Effector CD4-positive, alpha-beta T cell (primary cell): ENCODE measurements at places on chromosomes 1 and 21.

DNA sequence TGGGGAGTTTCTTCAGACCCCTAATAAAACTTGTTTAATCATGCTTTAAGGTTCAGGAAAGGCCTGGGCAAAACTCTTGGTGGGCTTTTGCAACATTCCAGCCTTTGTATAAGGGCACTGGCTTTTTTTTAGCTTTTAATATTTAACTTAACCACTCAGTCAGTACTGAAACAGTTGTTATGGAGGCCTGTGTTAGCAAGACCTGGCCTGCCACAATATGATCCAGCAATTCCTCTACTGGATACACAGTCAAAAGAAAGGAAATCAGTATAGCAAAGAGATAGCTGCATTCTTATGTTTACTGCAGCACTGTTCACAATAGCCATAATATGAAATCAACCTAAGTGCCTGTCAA lies 75.1 kb upstream of the COG2 start:
- DNase-seq: no peak

- no peak for DNase-seq
Measured at GRCh38 chr1:181448461-181448860, 34.9 kb upstream of the CACNA1E start.

- no peak for DNase-seq
Measured at GRCh38 chr1:64357422-64357821, 112.5 kb upstream of the CACHD1 start.

- no peak for DNase-seq
Measured at GRCh38 chr1:117820096-117820495, 109.3 kb downstream of the GDAP2 start.

- DNase-seq: no peak
Measured at GRCh38 chr1:15983275-15983674, 7.4 kb upstream of the ZBTB17 start.

- no peak for DNase-seq
Measured at GRCh38 chr1:169138866-169139670, 32.6 kb downstream of the ATP1B1 start.

GRCh38 chr1:225517697-225518096 lies 89.9 kb upstream of the LBR start:
- DNase-seq: no peak

DNA sequence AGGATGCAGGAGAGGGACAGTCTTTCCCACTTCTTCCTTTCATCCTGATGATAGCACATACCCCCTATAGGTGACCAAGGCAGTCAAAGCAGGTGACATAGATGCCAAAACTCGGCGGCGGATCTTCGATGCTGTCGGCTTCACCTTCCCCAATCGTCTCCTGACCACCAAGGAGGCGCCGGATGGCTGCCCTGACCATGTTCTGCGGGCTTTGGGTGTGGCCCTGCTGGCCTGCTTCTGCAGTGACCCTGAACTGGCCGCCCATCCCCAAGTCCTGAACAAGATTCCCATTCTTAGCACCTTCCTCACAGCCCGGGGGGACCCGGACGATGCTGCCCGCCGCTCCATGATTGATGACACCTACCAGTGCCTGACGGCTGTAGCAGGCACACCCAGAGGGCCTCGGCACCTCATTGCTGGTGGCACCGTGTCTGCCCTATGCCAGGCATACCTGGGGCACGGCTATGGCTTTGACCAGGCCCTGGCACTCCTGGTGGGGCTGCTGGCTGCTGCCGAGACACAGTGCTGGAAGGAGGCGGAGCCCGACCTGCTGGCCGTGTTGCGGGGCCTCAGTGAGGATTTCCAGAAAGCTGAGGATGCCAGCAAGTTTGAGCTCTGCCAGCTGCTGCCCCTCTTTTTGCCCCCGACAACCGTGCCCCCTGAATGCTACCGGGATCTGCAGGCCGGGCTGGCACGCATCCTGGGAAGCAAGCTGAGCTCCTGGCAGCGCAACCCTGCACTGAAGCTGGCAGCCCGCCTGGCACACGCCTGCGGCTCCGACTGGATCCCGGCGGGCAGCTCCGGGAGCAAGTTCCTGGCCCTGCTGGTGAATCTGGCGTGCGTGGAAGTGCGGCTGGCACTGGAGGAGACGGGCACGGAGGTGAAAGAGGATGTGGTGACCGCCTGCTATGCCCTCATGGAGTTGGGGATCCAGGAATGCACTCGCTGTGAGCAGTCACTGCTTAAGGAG lies 2.9 kb downstream of the NCDN start:
- DNase-seq: no peak
